ENCODE measurements at places on chromosomes 1 and 21.

- no peak for DNase-seq
Observed at GRCh38 chr1:16253332-16253922, 16.4 kb upstream of the CPLANE2 start.

DNA sequence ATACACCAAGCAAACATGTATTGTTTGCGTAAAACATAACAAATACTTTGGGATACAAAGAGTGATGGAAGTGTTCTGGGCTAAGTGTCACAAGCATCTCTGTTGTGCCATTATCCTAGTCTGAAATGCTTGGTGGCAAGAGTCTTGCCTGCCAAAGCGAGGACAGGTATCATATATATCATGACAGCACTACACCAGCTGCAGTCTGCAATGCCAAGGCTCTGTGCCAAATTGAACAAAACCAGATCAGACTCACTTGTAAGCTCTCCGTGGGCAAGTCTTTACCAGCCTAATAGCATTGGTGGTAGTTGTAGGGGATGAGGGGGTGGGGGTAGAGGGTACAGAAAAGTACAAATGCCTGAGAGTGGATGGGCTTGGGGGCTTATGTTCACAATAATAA is 119.2 kb downstream of the RWDD3 start:
- no peak for DNase-seq

DNA sequence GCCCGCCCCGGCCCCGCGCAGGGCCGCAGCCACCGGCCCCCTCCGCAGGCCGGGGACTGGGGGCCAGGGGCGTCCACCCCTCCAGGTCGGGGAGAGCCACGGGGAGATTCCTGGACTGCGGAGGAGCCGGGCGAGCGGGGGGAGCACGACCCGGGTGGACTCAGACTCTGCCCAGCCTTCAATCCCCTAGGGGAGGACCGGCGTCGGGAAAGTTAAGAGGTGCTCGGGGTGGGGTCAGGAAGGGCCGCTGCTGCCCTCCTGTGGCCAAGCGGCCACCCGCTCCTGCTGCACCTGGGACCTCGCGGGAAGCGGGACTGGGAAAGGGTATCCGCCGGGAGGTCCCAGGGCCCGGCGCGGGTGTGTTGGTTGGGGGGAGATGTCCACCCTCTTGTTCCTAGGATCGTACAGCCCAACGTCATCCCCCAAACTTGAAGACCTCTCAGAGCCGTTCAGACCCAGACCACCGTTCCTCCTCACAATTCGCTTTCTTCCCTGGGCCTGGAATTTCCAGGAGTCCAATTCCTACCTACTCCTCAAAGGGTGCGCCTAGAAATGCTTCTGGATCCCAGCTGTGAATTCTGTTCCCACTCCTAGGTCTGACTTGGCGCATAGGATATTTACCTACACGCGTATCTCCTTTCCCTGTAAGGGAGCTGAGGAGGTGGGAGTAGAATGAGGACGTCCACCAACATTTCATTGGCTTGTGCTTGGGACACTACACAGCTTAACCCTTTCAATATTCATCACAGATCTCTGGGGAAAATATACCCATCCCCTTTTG is 484 bp upstream of the RHOC start:
- DNase-seq = peak; percentile 93

GRCh38 chr1:36874271-36875060 is 159.8 kb downstream of the GRIK3 start:
- DNase-seq = no peak

GRCh38 chr1:110360431-110360830 is 21.3 kb downstream of the RBM15 start:
- DNase-seq = no peak

GRCh38 chr1:152743371-152744145 is 14.3 kb upstream of the KPRP start:
- DNase-seq = no peak

DNA sequence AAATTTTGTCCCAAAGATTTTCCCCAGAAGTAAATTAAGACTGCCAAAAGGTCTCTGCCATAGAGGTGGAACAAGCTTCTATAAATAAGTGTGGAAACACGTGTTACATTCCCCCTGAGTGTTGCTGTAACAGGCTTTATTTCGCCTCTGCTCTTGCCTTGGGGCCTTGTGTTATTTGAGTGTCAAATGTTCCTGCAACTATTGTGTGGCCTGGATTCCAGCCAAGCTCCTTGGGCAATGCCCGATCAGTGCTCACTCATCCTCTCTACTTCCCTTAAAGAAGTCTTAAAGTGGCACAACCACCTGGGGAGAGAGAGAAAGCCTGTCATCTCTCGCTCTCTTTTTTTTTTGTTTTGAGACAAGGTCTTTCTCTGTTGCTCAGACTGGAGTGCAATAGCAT is 156.7 kb downstream of the NR5A2 start:
- peak; percentile 80 for DNase-seq

GRCh38 chr1:147046189-147046862 is 108.2 kb downstream of the NBPF12 start:
- DNase-seq = no peak

- DNase-seq = no peak
Observed at GRCh38 chr1:209416039-209416438, 167.5 kb upstream of the CAMK1G start.

- DNase-seq = no peak
Observed at GRCh38 chr1:116628448-116628847, 39.1 kb downstream of the IGSF3 start.

DNA sequence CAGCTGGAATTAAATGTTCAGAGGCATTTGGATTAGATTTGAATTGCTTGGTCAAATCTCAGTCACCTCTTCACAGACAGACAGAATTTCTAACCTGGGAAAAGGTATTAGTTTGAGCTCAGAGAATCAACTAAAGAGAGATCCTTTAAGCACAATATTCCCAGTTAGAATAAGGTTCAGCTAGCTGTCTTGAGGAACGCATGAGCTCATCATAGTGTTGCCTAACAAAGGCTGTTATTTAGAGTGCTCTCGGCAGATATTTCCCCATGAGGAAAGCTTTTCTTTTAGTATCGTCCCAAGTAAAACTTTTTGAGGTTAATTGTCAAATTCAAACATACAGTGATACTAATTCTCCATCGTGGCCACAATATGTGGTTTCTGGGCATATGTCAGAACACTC is 269.9 kb downstream of the HLX start:
- no peak for DNase-seq

- peak; percentile 43 for DNase-seq
Observed at GRCh38 chr1:10033359-10033845, 644 bp downstream of the UBE4B start.

DNA sequence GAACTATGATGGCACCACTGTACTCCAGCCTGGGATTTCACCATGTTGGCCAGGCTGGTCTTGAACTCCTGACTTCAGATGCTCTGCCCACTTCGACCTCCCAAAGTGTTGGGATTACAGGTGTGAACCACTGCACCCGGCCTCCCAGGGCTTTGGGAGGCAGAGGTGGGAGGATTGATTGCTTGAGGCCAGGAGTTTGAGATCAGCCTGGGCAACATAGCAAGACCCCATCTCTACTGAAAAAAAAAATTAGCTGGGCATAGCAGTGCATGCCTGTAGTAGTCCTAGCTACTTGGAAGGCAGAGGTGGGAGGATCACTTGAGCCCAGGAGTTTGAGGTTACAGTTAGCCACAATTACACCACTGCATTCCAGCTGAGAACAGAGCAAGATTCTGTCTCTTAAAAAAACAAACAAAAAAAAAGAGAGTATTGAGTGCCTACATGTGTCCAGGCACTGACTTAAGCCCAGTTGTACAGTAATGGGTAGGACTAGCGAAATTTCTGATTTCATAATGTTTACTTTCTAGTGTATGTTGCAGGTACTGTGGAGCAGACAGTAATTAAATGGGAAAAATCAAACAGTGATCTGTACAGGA is 4.2 kb downstream of the MANEAL start:
- DNase-seq = peak; percentile 55

DNA sequence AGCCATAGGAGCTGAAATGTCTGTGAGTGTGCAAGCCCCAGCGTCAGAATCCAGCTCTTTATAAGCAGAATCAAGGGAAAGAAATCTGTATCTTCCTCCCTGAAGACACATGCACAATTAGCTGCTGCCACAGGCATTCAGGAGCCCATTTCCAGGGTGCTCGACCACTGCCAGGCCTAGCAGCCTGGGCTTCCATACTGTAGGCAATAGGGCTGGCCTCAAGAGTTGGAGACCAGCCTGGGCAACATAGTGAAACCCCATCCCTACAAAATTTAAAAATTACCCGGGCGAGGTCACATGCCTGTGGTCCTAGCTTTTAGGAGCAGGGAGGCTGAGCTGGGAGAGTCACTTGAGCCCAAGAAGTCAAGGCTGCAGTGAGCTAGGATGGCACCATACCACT is 41.0 kb downstream of the NEK2 start:
- no peak for DNase-seq

DNA sequence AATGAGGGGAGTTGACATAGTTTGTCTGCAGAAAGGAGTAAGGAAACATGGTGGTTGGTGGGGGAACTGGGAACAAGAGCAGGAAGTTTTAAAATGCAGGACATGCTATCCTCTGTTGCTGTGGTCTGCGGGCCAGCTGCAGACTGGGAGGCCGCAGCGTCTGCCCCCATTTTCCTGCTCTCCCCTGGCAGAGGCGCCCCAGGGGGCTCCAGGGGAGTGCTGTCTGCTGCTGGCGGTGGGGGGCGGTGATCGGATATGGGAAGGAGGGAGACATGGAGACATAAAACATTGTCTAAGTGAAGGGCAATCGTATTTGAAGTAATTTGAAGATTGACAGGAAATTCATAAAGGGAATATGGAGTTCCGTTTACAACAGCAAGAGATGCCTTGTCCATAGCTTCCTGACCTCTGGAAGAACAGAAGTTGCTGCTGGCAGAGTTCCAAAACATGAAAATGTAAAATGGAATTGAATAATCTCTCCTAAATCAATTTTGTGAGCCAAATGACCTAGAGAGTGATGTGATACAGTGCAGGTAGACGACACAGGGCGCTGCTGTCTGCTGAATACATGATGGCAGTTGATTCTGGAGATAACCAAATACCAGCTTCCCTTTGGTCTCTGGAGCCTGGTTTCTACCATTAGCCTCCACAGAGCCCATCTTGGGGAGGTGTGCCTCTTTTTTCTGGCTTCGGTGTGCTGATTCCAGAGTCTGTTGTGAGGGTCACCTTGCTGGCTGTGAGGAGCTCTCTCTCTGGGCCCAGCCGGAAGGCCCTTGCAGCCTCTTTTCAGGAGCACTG is 61.0 kb downstream of the PCBP3 start:
- DNase-seq = no peak

- DNase-seq = no peak
Observed at GRCh38 chr1:85121744-85122143, 73.4 kb upstream of the MCOLN3 start.

DNA sequence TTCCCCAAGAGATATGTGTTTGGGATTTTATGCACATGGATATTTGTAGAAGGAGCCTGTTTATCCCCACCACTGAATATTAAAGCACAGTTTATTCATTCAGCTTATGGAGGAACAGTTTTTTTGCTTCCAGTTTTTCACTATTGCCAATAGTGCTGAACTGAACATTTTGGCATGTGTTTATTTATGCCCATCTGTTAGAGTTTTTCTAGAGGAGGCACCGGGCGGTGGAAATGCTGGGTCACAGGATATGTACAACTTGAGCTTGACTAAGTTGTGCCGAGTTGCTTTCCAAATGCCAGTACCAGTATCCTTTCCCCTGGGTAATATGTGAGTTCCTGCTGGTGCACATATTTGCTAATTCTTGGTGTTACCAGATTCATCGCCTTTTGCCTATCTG is 111.3 kb downstream of the GREM2 start:
- DNase-seq = no peak

DNA sequence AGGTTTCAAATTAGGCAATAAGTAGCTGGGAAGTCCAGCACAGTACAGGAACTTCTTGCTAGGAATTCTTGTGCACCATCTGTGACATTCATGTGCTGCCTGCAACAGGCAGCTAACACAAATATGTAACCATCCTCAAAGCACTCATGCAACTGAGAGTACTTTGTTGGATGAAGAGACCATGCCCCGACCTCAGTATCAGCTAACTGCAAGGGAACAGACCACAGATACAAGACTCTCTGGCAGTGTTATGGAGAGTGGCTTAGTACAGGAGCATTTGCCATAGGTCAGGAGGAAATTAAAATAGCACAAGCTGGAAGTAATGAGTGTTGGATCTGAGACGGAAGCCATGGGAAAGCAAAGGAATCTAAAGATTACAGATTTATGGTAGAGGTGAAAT is 123.6 kb downstream of the LRRC53 start:
- DNase-seq = no peak

DNA sequence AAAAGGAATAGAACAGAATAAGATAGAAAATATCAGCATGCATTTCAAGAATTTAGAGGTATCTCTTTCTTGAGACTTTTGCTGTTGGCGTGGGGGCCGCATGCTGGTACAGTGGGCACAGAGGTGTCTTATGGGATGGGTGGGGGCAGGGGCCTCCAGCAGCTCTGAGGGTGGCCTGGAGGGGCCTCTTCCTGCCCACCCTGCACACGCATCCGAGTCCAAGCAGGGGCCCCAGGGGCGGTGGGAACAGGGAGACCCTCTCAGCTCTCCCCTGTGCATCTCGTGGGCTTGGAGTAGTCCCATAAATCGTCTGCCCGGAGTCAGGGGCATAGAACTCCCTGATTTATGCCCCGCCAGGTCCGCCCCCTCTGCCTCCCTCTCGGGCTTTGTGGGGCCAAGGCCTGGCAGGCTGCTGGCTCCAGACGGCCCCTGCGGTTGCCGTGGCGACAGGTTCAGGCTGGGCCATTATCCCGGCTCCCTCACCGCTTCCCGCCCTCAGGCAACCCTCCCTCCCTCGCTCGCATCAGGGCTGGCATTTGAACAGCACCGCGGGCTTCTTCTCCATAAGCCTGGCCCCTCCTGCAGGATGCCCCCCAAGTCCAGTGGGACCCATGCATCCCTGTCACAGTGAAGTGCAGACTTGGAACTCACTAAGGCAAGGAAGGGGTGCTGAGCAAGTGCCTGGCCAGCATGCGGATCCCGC is 133.2 kb upstream of the ZBTB40 start:
- DNase-seq = no peak

GRCh38 chr1:150543500-150544143 is 5.6 kb upstream of the ADAMTSL4 start:
- DNase-seq = no peak

DNA sequence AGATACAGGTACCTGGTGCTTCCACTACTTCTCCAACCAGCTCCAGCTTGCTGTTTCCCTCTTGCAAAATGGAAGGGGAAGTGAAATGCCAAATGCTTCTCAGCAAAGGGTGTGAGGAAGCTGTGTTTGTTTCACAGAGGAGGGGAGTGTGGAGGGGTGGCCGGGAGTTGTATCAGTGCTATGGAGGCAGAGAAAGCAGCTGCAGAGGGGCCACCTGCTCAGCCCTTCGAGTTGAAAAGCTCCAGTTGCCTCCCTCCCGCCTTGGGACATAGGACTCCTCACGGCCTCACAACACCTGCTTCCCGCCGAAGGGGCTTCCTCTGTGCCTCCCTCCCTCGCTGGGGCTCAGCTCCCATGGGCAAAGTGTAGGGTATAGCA is 12.1 kb upstream of the LINGO4 start:
- no peak for DNase-seq

- peak; percentile 93 for DNase-seq
Observed at GRCh38 chr1:26126321-26127084, 14.9 kb downstream of the PDIK1L start.

- DNase-seq = no peak
Observed at GRCh38 chr21:23695443-23695842, 1911.8 kb downstream of the MRPL39 start.

All from NCI-H226 (cell line).